Dermis lymphatic vessel endothelial cell (primary cell): ENCODE measurements at places on chromosomes 3 and 15. TPM values are rescaled to one million over a fixed set of nuclear protein-coding genes. Genes with fewer than 3 reads are reported as not detected.

The ATRIP gene
- total RNA-seq: 3.9 and 5.3 TPM in 2 replicates

The CNTN3 gene
- 0.22 TPM in 1 of 2 replicates, not detected in the other for total RNA-seq

The HYKK gene
- 1.3 and 1.6 TPM in 2 replicates for total RNA-seq

The SLITRK3 gene
- total RNA-seq: not detected in 2 replicates

The GCSAM gene
- total RNA-seq: not detected in 2 replicates

The BBX gene
- 33.4 and 47.6 TPM in 2 replicates for total RNA-seq

The CPN2 gene
- total RNA-seq: not detected in 2 replicates

The CDHR4 gene
- not detected in 2 replicates for total RNA-seq

The SPRED1 gene
- 20.2 and 30.7 TPM in 2 replicates for total RNA-seq

The SLC4A7 gene
- 21.2 and 56.6 TPM in 2 replicates for total RNA-seq

The ILDR1 gene
- not detected in 2 replicates for total RNA-seq
